ENCODE measurements at places on chromosomes 12 and 14.

- DNase-seq = peak; percentile 58
Observed at GRCh38 chr14:100025111-100025510, 40.1 kb upstream of the EVL start.

DNA sequence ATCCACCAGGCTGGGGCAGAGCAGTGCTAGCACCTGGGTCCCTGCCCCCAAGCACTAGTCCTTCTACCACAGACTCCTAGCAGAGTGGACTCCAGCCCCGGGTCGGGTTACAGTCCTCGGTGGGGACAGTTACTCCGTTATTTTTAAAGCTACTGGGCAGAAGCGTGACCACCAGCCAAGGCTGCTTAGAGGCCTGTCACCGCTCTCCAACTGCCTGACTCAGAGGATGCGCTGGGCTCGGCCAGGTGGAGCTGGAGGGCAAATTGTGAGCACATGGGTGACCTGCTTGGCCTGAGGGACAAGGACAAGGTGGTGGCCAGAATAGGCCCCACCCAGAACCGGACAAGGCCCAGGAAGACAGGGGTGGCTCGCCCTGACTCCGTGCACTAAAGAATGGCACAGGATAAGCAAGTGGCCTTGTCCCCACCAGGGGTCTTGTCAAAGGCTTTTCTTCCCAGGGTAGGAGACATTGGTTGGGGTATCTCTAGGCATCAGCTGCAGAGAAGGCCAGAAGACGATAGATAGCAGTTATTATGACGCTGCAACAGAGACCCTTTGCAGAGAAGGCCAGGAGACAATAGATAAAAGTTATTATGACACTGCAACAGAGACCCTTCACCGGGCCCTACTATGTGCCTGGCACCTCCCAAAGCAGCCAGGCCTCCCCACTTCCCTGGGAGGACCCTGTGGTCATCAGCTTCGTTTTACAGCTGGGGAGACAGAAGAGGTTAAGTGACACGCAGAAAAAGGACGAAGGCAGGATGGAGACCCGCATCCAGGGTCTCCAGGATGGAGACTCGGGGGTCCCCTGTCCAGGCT is 1.6 kb downstream of the ABCB9 start:
- DNase-seq = no peak

DNA sequence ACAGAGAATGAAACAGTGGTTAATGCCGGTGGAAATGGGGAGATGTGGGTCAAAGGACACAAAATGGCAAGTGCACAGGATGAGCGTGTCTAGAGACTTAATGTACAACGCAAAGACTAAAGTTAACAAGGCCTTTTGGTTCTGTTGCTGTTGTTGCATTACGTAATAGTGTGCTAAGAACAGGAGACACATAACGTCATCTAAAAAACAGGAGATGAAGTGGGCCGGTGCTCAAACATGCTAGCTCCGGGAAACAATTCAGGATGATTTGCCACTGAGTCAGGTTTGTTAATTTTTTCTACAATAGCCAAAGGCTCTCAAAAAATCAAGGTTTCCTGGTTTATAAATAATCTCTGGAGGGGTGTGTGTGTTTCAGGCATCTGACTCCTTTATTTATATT is 55.5 kb downstream of the ETV6 start:
- DNase-seq = peak; percentile 97

- peak; percentile 17 for DNase-seq
Observed at GRCh38 chr14:55512421-55512820, 67.6 kb upstream of the KTN1 start.

DNA sequence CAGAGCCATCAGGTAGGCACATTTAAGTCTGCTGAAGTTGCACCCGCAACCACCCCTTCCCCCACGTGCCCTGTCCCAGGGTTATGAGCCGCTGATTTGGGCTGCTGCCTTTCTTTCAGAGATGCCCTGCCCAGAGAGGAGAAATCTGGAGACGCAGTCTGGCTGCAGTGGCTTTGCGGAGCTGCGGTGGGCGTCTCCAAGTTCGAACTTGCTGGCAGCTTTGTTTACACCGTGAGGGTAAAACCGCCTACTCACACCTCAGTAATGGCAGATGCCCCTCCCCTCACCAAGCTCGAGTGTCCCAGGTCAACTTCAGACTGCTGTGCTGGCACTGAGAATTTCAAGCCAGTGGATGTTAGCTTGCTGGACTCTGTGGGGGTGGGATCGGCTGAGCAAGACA is 14.7 kb downstream of the PTCSC3 start:
- DNase-seq = no peak

DNA sequence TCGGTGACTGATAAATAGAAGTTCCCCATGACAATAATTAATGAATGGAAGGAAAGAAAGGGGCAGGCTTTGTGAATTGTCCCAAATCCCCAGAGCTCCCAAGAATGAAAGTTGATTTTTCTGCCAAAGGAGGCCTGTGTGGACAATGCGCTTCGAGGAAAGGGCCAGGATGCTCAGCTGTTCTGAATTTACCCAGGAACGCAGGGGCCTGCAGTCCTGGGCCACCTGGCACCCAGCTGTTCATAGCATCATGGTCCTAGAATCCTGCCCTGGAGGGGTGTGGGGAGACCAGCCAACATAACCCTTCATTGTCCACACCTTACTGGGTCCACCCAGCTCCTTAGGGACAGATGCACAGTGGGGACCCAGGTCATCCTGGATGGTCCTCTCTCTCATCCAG is 587.5 kb downstream of the BCL11B start:
- DNase-seq = no peak

DNA sequence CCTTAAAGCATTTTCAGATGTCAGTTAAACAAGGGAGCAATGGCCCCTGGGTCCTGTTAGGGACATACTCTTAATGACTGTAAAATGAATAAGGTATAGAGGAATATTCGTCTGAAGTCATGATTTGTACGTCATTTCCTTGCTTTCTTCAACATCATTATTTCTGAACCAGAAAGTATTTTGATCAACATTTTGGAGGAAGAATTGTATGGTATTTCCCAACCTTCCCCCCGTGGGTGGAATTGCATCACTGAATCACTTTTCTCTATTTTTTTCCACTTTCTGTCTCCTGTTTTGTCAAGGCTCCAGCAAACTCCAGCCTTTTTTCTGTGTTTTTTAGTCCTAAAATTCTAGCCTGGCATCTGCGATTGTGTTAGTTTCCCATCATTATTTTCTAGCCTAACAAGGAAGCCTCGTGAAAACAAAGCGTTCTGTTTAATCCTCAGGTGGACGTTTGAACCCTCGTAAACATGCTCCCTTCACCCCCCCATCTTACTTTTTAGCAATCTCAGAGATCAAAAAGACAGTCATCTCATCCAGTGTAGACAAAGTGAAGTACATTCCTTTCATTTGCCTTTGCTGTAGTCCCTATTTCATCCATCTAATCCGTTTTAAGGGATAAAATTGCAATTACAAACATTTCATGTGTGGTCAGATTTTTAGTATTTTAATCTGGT is 62.3 kb downstream of the ETV6 start:
- DNase-seq = peak; percentile 89
